ENCODE measurements at places on chromosomes 13 and 19. TPM values are rescaled to one million over a fixed set of nuclear protein-coding genes. Genes with fewer than 3 reads are reported as not detected.

TNNT1 gene
- 140 TPM for total RNA-seq

KLK13 gene
- 0.15 TPM for total RNA-seq

ZNF99 gene
- total RNA-seq = not detected

NCAN gene
- 0.08 TPM for total RNA-seq

INSL3 gene
- not detected for total RNA-seq

PEX11G gene
- total RNA-seq = 2.1 TPM

RAB4B gene
- 17.0 TPM for total RNA-seq

ZNF208 gene
- not detected for total RNA-seq

KCNN4 gene
- total RNA-seq = 52.9 TPM
